ENCODE measurements at places on chromosomes 6 and 20.
A peak's percentile ranks its signal among the peaks of the same experiment; 100 is the strongest.

- DNase-seq: no peak
Measured at GRCh38 chr6:45854149-45854742, 161.4 kb downstream of the CLIC5 start.

- DNase-seq: no peak
Measured at GRCh38 chr6:89148016-89148750, 2.3 kb downstream of the PM20D2 start.

DNA sequence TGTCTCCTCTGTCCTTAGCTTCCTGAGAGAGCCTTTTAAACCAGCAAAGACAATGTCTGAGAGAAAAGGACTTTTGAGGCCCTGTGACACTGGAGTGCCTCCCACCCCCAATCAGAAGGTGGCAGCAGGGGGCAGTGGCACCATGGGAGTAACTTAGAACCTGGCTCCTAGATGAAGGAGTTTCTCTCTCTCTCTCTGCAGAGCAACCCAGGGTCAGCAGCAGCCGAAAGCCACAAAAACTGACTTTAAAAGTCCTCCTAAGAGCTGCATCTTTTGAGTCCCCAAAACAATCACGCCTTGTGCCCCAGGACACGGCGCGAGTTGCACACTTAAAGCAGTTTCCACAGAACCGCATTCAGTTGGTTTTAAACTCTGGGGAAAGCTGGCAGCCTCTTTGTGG lies 5.3 kb upstream of the TCP11 start:
- peak; percentile 15 for DNase-seq

DNA sequence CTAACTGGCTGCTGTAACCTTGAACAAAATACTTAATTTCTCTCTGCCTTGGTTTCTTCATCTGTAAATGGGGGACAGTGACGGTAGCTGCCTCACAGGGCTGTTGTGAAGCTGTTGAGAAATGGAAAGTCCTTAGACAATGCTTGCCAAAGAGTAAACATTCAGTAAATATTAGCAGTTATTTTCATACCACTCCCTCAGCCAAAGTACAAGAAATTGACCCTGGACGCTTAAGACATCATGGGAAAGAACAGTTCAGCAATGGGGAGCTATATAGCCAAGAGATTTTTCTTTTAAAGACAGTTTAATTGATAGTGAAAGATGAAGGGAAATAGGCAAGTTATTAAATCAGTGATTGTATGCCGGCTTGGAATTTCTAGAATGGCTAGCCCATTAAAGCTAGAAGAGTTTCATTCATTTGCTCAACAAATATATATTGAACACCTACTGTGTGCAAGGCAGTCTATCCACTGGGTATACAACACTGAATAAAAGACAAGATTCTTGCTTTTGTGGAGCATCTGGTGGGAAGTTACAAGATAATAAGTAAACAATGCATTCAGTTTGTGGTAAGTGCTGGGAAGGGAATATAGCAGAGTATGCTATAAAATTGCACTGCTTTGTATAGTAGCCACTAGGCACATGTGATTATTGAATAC lies 2.0 kb downstream of the CTNNBL1 start:
- DNase-seq: no peak

DNA sequence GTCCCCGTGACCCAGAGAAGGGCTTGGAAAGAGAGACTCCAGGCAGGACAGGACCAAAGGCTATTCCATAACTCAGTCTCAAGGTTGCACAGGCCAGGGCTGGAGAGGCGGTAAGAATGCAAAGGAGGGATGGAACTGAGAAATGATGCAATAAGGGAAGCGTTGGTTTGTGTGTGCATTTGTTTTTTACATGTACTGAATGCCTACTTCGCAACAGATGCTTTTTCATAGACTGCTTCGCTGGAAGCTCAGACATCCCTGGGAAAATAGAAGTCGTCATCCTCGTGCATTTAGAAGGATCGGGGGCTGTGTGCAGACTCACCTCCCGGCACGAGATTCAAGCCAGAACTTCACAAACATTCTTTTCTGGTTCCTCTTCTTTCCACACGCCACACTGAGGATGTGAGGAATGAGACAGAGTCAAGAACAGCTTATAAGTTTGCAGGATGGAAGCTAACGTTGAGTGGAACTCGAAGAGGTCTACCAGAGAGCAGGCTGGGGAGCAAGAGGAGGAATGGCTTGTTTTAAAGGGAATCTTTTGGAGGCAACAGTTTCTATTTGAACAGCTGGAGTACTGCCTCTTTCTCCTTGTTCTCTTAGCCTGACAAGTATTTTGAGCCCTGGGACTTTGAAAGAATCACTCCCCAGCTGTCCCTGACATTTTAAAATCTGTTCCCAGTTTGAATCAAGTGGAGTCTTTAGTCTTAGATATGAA lies 19.3 kb upstream of the LY86 start:
- DNase-seq: no peak

GRCh38 chr20:57879779-57880570 lies 170.2 kb upstream of the PMEPA1 start:
- DNase-seq: no peak

DNA sequence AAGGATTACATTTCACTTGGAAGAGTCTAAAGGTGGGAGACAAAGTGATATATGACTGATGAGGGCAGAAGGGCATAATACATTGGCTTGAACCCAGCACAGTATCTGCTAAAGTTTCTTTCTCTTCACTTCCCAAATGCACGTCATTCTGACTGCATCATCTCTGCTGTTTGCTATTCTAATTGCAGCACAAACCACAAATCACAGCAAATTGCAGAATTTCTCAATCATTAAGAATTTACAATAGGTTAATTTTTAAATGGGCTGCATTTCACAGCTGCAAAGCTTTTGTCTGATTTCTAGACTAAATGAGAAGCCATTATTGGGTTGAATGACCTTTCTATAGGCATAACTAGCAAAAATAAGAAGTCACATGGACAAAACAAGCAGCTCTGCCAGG lies 337.0 kb downstream of the RNGTT start:
- DNase-seq: no peak

DNA sequence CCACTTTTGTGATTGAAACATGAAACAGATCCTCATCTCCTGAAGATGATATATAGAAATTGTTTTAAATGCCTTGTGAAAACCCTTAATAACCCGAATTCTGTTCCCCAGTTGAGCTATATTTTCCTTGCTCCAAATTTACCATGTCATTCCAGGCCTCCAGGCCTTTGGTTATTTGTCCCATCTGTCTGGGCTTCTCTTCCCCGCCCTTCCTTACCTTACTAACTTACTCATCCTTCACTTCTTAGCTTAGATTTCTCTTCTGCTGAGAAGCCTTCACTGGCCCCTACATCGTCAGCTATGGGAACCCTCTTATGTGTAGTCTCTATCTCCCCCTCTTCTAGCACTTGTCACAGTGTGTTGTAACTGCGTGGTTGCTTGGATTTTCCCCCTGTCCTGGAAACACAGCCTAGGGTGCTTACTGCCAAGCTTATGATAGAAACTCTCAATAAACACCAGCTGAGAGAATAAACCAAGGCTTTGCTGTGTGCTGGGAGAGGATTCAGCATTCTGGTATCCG lies 68.6 kb downstream of the SGK1 start:
- DNase-seq: no peak

DNA sequence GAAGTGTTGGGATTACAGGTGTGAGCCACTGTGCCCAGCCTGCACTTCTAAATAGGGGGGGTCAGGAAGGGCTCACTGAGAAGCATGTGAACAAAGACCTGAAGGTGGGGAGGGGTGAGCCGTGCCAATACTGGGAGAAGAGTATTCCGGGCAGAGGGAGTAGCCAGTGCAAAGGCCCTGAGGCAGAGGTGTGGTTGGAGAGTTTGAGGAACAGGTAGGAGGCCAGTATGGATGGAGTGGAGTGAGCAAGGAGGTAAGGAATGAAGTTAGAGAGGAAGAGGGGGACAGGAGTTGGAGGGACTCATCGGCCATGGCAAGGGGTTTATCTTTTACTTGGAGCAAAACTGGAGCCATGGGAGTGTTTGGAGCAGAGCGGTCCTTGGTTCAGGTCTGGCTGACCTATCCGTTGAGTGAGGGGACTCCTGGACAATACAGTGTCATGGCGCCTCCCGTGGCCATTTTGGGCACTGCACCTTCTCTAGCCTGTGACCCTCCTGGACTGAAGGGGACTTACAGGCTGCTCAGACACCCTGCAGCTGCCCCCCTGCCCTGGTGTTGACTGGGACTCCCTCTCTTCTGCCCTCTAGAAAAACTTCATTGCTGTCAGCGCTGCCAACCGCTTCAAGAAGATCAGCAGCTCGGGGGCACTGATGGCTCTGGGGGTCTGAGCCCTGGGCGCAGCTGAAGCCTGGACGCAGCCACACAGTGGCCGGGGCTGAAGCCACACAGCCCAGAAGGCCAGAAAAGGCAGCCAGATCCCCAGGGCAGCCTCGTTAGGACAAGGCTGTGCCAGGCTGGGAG lies 12.1 kb downstream of the FOXS1 start:
- peak; percentile 57 for DNase-seq

GRCh38 chr6:150185732-150186117 lies 42.9 kb downstream of the PPP1R14C start:
- DNase-seq: no peak

- no peak for DNase-seq
Measured at GRCh38 chr6:118588626-118589025, 40.5 kb downstream of the PLN start.

DNA sequence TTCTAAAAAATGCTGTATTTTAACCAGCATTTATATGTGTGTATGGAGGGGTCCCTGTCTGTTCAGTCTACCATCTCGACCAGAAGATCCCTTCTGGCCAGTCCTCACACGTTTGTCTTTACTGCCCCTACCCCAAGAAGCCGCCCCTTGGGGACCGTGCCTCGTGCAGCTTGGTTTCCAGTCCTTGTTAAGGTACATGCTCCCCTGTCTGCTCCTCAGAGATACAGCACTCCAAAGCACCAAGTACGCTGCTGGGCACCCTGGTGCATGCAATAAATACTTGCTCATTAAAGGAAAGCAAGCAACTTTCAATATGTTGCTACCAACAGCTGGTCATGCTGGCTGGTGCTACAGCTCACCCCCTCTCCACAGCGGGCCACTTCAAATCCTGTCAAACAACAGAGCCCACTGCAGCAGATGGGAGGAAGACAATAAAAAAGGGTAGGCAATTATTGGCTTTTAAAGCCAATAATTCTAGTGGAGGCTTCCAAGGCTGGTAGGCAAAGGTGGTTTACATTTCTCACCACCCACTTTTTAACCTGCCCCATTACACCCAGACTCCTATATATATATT lies 61.6 kb downstream of the PSMG4 start:
- no peak for DNase-seq

GRCh38 chr6:129597023-129597713 lies 112.8 kb downstream of the ARHGAP18 start:
- no peak for DNase-seq

- no peak for DNase-seq
Measured at GRCh38 chr6:52595000-52595795, 18.3 kb upstream of the TRAM2 start.

- DNase-seq: no peak
Measured at GRCh38 chr6:151539506-151540268, 45.9 kb downstream of the CCDC170 start.

DNA sequence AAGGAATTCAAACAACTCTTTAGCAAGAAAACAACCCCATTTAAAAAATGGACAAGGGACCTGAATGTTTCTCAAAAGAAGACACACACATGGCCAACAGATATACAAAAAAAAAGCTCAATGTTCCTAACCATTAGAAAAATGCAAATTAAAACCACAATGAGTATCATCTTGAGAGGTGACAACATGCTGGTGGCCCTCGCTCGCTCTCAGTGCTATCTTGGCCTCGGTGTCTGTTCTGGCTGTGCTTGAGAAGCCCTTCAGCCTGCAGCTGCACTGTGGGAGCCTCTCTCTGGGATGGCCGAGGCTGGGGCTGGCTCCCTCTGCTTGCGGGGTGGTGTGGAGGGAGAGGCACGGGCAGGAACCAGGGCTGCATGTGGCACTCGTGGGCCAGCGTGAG lies 13.4 kb downstream of the SPINT4 start:
- DNase-seq: no peak

DNA sequence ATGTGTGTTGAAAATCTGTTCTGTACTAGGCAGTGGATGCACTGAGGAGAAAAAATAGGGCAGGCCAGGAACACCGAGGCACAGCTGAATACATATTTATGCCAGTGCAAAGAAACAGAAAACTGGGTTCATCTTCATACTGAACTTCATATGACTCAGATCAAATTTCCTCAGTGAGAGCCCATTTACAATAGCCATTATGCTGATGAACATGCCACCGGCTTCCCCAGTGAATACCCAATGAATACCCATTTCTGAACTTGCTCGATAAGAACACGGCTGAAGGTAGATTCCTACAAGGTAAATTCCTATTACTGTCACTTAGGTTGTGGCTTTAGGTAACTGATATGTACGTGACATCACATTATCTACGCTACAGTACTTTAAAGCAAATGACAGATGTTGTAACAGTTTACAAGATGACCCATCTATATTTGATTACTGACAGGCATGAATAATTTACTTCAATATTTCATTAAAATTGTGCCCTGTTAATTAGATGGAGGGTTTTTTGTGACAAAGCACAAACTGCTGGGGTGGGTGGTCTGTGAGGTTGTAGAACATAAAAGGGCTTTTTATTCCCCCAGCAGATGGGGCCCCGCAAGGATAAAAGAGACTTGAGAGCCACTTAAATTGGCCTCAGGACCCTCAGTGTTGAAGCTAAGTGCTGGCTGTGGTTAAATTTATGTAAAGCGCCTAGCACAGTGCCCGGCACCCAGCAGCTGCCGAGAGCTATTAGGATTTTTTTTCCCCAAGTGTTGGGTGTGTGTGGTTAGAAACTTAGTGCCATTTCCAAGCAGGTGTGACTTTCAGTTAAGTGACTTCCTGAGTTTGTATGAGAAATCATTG lies 264.5 kb downstream of the CD83 start:
- DNase-seq: no peak

DNA sequence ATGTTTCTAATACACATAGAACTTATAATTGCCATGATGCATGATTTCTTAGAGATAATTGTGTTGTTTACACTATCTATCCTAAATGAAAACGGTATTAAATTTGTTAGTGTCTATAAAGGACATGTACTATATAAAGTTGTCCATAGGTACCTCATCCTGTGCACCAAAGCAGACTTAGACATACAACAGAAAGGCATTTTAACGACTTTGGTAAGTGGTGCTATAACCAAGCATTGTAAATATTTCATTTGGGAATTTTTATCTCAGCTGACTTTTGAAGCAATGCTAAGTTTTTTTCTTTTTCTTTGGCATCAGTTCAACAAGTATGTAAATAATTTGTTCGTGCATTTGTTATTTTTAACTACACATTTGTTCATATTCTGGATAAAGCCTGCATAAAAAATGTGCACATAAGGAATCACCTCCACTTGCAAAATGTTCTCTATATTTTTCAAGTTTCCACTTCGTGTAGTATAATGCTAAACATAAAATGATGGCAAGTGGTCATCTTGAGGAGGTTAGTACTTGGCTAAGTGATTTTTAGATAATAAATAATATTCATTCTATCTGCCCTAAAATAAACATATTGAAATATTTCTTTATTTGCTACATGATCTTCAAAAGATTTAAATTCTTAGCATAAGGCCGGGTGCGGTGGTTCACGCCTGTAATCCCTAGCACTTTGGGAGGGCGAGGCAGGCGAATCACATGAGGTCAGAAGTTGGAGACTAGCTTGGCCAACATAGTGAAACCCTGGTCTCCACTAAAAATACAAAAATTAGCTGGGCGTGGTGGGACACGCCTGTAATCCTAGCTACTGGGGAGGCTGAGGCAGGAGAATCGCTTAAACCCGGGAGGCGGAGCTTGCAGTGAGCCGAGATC lies 6.3 kb upstream of the GJA1 start:
- DNase-seq: no peak

GRCh38 chr20:10218536-10219451 lies at the start of gene SNAP25:
SNAP25 (plus strand) TSS chr20:10218830; CDS start chr20:10275492, 56,662 bp downstream.
- peak; percentile 7 for DNase-seq

Measured in CD4-positive, alpha-beta T cell treated with Interleukin-2 at 100 ng/mL for 4 hours (primary cell).